ENCODE measurements at places on chromosomes 3 and 15. TPM values are rescaled to one million over a fixed set of nuclear protein-coding genes. Genes with fewer than 3 reads are reported as not detected.

GRCh38 chr15:71128939-71129562 is 13.8 kb downstream of the THSD4 start:
- DNase-seq, result no peak

DNA sequence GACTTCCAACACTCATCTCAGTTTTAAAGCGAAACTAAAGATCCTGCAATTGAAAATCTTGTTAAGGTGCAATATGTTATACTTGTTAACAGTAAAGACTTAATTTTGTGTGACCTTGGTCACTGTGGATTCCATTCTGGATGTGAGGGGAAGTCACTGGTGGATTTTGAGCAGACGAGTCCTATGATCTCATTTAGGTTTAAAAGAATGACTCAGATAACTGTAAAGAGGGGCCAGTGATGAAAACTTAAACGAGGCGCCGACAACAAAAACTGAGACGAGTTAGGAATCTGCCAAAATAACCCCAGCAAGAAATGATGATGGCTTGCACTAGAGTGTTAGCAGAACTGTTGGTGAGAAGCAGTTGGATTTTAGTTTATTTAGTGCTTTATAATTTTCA is 56.5 kb downstream of the LRRC28 start:
- DNase-seq, result no peak

GRCh38 chr3:138881233-138881632 is 46.5 kb upstream of the PIK3CB start:
- no peak for DNase-seq

DNA sequence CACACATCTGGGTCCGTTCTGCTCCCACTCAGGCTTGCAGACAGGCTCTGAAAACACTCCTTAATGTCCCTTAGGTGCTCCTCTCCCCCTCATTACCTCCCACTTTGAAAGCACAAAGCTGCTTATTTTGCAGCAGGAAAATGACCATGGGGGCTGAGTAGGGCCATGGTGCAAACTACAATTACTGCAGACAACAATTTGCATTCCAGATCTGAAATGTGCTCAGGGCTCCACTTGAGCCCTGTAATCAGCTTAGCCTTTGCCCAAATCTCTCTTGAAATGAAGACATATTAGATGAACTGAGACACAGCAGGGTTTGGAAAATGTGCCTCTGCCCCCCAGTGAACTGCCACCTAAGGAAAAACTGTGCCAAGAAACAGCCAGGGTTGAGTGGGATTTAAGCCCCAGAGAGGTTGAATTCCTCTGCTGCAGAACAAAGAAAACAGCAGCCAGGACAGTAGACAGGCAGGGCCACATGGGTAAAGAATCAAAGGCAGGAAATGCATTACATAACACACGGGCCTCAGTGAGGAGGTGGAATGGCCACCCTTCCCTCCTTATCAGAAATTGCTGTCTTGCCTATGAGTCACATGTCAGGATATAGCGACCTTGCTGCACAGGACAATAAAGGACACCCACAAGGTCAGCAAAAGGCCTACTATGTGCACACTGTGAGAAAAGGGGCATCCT is 126.8 kb upstream of the ARHGEF3 start:
- peak; percentile 27 for DNase-seq

DNA sequence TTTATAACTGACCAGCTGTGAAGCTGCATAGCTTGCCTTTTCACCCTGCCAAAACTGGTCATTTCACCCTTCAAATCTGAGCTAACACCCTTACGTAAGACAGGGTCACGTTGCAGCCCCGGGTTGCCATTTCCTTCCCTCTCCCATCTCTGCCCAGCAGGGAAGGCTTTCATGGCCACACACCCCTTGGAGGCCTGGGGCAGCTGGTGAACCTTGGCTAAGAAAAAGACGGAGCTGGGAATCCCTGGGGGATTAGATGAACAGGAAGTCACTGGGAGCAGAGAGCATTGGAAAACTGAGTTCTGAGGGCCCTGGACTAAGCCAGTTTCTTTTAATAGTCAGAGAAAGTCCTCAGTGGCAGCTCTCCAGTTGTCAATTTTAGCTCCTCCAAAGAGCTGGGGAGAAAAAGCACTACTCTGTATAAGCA is 67.8 kb downstream of the TTC23 start:
- no peak for DNase-seq

GRCh38 chr3:167394003-167394402 is 13.9 kb upstream of the ZBBX start:
- DNase-seq, result no peak

- no peak for DNase-seq
Observed at GRCh38 chr3:71998995-71999673, 214.2 kb upstream of the PROK2 start.

GRCh38 chr15:47289656-47290055 is 427.6 kb upstream of the SEMA6D start:
- DNase-seq, result peak; percentile 33

DNA sequence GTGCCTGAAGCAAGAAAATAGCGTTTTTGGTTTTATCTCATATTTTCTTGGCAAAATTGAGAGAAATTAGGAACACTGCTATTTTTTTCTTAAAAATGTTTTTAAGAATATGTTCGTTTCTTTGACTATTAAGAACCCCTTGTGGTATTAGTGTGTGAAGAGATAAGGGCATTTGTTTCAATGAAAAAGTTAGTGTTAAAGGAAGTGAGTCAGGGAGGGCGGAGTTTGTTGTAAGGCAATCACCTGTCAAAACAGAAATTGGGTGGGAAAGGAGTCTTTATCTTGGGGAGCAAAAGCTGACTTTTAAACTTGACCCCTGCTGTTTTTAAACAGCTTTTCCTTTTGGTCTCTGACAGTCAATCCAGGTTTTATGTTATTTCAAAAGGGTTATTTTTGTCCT is 4.2 kb downstream of the RAP2B start:
- DNase-seq, result no peak

DNA sequence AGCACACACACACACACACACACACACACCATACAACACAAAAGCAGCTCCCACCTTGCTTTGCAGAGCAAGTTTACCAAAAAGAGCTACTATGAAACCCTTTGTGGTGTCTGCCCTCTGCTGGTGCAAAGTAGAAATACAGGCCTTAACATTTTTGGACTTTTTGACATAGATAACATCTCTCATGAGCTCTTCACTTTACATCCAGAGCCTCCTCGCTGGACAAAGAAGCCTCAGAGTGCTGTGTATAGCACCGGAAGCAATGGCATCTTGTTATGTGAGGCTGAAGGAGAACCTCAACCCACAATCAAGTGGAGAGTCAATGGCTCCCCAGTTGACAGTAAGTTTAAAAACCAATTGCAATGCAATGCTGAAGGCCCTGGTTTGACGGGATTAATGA is 157.9 kb downstream of the CHL1 start:
- peak; percentile 61 for DNase-seq

GRCh38 chr3:169980055-169980454 is 13.4 kb downstream of the SEC62 start:
- no peak for DNase-seq

GRCh38 chr3:13307041-13307440 is 113.1 kb downstream of the NUP210 start:
- no peak for DNase-seq

DNA sequence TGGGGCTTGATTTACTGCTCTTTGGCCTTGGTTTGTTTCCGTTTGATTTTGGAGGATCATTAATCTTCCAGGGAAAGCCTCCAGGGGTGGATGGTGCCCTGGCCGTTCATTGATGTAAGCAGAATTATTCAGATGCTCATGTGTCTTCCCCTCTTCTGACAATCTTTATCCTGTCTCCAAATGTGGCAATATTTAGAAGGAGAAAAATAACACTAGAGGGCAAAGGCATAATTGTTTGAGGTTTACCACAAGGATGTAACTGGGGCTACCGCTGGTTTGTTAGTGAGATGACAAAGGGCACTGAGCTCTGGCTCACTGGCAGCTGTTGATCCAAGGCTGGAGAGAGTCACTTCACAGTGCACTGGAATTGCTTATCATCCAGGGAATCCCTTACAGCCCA is 18.2 kb upstream of the PLCL2 start:
- DNase-seq, result no peak

DNA sequence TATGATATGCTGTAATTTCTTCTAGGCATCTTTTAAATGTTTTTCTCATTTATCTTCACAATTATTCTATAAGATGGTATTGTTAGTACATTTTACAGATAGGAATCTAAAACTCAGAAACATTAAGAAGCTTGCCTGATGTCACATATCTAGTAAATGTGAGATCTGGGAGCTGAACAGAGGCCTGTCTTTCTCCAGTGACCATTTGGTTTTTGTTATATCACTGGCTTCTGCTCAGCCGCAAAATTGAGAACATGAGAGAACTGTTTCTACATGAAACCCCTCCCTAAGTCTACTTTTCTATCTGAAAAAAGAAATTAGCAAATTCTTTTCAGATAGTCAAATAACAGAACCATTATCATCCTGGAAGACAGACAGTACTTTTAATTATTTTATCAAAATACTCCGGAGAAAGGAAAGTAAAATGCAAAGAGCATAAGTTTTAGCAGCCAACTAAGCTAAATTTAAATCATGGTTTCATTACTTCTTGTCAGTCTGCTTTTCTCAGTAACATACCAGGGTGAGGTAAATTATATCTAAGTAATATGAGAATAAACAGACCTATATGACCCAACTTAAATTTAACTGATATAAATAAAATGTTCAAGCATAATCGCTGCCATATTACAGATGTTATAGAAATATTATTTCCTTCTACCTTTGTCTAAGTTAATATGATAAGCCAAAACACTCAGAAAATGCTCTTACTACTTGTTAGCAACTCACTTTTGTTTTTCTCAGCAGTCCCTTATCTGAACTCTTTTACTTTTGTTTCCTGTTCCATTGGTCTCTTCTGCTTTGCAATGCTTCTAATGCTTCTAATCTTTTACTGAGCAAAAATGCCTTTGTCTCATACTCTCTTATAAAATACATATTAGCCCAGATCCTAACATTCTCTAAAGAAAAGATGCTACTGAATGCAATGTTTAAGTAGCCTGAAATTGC is 68.0 kb upstream of the MBNL1 start:
- no peak for DNase-seq

DNA sequence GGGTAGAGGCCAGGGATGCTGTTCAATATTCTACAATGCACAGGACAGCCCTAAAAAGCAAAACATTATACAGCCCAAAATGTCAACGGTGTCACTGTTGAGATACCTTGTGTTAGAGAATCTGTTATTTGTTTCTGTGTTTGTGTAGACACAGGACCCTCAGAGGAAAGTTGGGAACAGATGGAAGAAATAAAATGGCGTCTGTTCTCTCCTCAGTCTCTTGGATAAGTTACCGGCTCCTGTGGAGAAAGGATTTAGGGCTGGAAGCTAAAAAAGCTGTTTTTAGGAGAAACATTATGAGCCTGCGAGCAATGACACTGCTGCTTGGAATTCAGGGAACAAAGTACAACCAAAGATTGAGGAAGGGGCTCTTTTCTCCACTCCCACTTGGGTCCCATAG is 688.6 kb upstream of the ZNF385D start:
- no peak for DNase-seq

GRCh38 chr3:46664188-46664970 is 29.1 kb downstream of the ALS2CL start:
- no peak for DNase-seq

- peak; percentile 71 for DNase-seq
Observed at GRCh38 chr3:36540888-36541518, 160.7 kb downstream of the STAC start.

- DNase-seq, result no peak
Observed at GRCh38 chr3:142809259-142809658, 79.6 kb downstream of the PCOLCE2 start.

GRCh38 chr15:101275018-101275417 is 2.3 kb downstream of the SELENOS start:
- no peak for DNase-seq

DNA sequence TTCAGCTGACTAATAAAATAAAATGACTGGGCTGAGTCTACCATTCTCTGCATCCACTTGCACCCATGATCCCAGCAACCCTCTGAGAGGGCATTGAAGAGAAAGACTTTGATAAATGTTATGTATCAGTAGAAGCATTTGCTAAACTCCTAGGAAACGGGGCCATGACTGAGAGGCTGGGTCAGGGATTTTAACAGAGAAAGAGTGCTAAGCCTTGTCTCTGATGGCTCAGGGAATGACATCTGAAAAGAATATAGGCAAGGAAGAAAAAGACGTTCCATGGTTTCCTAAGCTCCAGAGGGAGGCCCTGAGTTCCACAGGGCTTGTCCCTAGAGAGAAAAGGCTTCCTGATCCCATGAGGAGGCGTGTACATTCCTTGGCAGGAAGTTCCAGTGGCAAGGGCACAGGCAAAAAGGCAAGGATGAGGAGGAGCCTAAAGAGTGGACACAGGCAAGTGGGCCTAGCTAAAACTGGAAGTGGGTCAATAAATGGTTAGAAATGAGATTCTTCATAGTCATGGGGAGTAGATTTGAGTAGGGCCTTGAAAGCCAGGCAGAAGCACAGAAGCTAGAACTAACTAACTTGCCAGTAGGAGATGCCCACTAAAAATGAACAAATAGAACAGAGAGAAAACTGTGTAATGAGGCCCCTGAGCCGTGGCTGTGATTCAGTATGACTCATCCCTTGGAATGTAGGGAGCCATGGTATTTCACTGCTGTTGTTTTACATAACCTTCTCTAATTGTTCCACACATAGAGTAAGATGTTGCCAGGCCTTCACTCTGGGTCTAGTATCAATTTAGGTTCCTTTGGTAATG is 44.9 kb upstream of the MANF start:
- DNase-seq, result no peak

GRCh38 chr15:100111125-100112060 is 230.4 kb downstream of the ADAMTS17 start:
- no peak for DNase-seq

DNA sequence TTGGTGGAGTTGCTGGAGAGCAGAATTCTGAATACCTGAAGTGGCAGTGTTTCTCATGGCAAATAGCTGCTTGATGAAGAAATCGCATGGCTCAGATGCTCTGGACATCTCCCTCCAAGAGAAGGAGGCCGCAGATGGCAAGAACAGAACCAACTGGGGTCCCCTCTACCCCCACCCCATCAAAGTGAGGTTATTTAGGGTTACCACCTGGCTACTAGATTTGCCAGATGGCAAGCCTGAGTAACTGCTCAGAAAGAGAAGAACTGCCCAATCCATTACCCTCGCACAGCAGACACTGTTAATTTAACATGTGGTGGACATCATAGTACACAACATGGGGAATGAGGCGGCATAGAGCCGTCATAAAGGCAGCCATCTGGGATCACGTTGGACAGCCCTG is 30.5 kb upstream of the LIPC start:
- DNase-seq, result no peak

DNA sequence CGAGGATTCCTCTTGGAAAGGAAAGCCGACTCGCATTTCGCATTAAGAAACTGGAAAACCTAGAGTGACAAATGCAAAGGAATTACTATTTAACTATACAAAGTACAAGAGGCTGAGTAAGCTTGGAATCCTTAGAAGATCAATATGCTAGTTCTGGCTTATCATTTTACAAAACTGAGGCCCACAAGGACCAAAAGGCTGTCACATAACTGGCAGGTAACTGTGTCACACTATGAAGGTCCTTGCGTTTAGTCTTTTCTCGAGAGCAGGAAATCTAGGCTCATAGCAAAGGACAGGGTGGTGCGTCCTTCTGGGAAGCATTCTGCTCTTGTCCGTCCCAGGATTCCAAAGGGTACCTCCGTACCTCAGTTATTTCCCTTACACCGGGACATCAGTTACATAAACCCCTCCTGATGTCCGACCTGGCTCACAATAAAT is 629 bp downstream of the RPL24 start:
- no peak for DNase-seq

MB21D2 gene
- 15.1 TPM for total RNA-seq

ATP13A5 gene
- total RNA-seq, result not detected

MAP3K13 gene
- 23.3 TPM for total RNA-seq

RPN1 gene
- 214 TPM for total RNA-seq

PIK3R4 gene
- 65.8 TPM for total RNA-seq

C3orf52 gene
- total RNA-seq, result 2.4 TPM

CHRNA5 gene
- 46.9 TPM for total RNA-seq

MST1 gene
- total RNA-seq, result 2.7 TPM

TRPM1 gene
- not detected for total RNA-seq

LARP6 gene
- total RNA-seq, result 19.3 TPM

CAMP gene
- total RNA-seq, result not detected
